Activated T-cell treated with anti-CD3 and anti-CD28 coated beads, Interleukin-2, amount 50 U/mL, for 72 hours (primary cell): ENCODE measurements at places on chromosomes 3 and 15. TPM values are rescaled to one million over a fixed set of nuclear protein-coding genes. Genes with fewer than 3 reads are reported as not detected.
A peak's percentile ranks its signal among the peaks of the same experiment; 100 is the strongest.

MCF2L2 gene
- total RNA-seq = 7.6 TPM

LDHAL6B gene
- total RNA-seq = not detected

PRKCD gene
- 27.2 TPM for total RNA-seq

- peak overlapping the region; percentile 75 for H3K27ac ChIP-seq
- DNase-seq = no peak
- H3K36me3 ChIP-seq = peaks cover 2% of the 10 kb centered on the region
These were observed 53.7 kb downstream of the CD47 start for GRCh38 chr3:108036984-108037741.

DNA sequence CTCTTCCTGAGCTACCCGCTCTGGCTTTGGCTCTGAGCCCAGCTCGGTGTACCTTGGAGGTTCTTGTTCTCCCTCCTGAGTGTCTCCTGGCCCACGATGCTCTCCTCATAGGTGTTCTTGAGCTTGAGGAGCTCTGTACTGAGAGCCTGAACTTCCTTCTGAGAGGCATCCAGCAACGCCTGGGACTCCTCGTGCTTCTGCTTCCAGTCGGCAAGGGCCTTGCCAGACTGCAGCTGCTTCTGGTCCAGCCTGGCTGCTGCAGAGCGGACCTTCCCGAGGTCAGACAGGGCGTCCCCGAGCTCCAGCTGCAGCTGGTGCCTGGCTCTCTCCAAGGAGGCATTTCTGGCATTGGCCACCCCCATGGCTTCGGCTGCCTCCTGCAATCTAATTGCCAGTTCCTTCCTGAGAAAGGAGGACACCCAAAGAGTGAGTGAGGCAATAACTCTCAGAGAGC lies 99.8 kb downstream of the MYH15 start:
- no peak overlapping the region for H3K27ac ChIP-seq
- no peak overlapping the region for H3K4me3 ChIP-seq
- peaks cover 13% of the 10 kb centered on the region for H3K27me3 ChIP-seq
- H3K4me1 ChIP-seq = peaks cover 13% of the 10 kb centered on the region
- no peak for DNase-seq
- no peaks in the 10 kb centered on the region for H3K36me3 ChIP-seq

GRCh38 chr3:50873376-50874157 lies 198.8 kb downstream of the DOCK3 start:
- no peak for DNase-seq
- H3K27ac ChIP-seq = no peak overlapping the region
- H3K4me3 ChIP-seq = no peak overlapping the region
- peaks cover 10% of the 10 kb centered on the region for H3K27me3 ChIP-seq

DNA sequence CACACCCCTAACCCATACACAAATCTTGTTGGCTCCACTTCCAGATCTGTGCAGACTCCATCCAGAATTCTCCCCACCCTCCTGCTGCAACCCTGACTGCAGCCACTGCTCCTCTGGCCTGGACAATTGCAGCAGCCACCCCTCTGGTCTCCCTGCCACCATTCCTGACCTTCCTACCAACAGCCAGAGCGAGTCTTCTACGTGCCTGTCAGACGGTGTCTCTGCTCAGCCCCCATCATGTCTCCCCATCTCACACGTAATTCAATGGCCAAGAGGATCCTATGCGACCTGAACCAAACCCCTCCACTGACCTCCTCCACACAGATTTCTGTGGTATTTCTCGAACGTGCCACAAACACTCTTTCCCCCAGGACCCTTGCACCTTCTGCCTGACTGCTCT lies 103.3 kb downstream of the TPRA1 start:
- H3K27ac ChIP-seq = no peak overlapping the region
- DNase-seq = no peak
- H3K4me3 ChIP-seq = no peak overlapping the region

DNA sequence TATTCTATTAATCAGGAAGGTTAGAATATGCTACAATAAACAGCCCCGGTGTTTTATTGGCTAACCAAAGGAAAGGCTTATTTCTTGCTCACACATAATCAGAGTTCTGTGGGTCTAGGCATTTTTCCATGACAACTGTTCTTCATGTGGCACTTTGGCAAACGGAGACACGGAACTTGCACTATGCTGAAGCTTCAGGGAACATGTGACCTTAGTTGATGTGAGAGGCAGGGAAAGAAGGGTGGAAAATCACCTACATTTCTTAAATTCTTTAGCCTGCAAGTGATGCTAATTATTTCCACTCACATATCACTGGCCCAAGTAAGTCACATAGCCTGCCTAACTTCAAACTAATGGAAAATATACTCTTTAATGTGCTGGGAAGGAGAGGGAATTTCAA lies 344.6 kb downstream of the SV2B start:
- H3K4me1 ChIP-seq = no peaks in the 10 kb centered on the region
- H3K27ac ChIP-seq = no peak overlapping the region
- no peak overlapping the region for H3K4me3 ChIP-seq
- peaks cover 1% of the 10 kb centered on the region for H3K36me3 ChIP-seq
- H3K27me3 ChIP-seq = no peaks in the 10 kb centered on the region
